ENCODE measurements at places on chromosomes 16 and 17.

DNA sequence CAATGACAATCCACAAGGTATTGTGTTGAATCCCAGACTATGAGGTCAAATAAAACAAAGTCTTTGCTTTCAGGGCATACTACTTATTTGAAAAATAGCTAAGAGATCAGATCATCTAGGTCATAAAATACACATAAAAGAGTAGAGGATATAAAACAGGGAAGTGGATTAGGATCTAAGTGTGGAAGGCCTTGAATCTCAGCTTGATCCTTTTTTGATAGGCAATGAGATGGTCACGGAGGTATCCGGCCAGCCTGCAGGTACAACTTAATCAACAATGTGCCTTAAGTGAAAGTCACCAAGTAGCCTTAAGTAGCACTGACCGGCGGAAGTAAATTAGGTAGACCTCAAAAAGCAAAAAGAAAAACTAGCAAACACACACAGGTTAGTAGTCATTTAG lies 901.7 kb downstream of the KCNJ2 start:
- DNase-seq, result no peak

- DNase-seq, result no peak
These were observed 75.4 kb downstream of the YPEL2 start for GRCh38 chr17:59406808-59407381.

- DNase-seq, result no peak
These were observed 413.4 kb downstream of the CDH13 start for GRCh38 chr16:83040174-83040573.

DNA sequence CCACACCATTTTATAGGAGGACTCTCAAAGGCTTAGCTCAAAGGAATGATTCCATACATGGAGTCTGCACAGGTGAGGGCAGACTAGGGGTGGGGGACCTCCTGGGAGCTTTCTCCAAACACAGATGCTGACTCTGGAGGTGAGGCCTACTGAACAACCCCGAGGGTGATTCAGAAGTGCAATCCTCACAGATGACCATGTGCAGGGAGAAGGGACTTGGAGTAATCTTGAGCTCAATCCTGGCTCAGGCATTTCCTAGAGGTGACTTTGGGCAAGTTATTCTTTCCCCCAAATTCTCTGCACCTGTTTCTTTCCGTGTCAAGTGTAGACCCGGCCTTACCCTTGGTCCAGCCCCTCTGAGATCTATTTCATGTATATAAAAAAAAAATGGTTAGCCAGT lies 401.5 kb downstream of the SLC39A11 start:
- DNase-seq, result no peak

DNA sequence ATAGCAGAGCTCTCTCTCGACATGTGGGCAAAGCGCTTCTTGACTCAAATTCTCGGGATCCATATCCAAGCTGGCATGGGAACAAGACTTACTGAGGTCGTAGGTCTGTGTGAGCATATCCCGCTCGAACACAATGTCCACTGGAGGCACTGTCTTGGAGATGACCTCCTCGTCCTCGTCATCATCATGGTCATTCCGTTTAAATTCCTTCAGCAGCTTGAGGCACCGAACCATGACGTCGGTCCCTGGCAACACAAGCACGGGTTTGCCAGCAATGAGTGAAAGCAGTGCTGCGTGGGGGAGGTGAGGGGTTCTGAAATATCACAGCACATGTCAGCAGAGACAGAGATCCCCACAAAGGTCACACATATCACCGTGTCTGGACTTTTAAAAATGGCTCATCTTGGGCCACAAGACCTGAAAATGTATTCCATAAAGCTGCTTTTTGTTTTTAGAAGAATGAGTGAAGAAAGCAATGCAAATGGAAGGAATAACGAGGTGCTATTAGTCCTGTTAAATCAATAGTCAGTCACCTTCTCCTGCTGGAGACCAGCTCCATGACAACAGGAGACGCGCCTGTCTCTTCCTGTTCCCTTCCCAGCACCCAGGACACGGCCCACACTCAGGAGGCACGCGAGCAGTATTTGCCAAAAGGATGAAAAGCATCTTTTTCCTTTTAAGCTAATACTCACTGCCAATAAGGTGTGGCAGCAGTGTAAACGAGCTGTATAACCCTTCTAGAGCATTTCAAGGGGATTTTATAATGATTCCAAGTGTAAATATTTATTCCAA lies 37.9 kb downstream of the GTF3C1 start:
- no peak for DNase-seq

DNA sequence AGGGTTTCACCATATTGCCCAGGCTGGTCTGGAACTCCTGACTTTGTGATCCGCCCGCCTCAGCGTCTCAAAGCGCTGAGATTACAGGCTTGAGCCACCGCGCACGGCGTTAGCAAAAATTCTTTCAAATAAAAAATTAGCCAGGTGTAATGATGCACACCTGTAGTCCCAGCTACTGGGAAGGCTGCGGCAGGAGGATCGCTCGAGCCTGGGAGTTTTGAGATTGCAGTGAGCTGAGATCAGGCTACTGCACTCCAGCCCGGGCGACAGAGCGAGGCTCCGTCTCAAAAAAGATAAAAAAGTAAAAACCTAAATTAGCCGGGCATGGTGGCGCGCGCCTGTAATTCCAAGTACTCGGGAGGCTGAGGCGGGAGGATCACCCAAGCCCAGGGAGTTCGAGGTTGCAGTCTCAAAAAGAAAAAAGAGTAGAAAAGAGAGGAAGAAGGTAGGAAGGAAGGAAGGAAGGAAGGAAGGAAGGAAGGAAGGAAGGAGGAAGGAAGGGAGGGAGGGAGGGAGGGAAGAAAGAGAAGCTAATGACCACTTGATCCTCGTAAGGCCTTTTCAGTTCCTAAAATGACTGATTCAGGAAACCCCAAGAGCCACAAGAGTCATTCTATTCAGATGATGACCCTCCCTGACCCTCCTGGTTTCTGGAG lies 59.2 kb downstream of the SRL start:
- no peak for DNase-seq

- no peak for DNase-seq
These were observed 8.5 kb downstream of the SGF29 start for GRCh38 chr16:28562199-28562598.

- no peak for DNase-seq
These were observed 4.3 kb upstream of the NTN1 start for GRCh38 chr17:9016941-9017552.

DNA sequence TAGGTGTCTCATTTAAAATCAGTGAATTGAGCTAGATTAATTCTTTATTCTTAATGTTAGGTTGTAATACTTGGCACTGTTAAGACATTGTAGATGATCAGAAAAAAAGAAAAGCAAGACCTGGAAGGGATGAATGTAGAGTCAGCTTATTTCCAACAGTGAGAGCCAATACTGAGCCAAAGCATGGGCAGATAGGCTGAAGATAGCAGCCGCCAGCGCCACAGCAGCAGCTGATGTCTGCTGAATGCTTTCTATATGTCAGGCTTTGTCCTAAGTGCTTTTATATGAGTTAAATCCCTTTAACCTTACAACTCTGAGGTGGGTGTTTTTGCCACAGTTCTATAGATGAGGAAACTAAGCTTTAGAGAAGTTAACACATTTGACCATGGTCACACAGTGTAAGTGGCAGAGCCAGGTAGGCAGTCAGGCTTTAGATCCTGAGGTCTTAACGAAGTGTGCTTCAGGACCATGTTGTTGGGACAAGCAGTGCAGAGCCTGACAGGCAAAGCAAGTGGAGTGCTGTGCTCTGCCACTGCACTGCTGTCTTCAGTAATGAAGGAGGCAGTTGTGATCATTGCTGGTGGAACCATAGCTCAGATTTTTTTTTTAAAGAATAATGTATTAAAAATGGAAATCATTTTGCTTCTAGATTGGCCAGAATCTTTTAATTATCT lies 25.9 kb downstream of the TNRC6A start:
- no peak for DNase-seq

DNA sequence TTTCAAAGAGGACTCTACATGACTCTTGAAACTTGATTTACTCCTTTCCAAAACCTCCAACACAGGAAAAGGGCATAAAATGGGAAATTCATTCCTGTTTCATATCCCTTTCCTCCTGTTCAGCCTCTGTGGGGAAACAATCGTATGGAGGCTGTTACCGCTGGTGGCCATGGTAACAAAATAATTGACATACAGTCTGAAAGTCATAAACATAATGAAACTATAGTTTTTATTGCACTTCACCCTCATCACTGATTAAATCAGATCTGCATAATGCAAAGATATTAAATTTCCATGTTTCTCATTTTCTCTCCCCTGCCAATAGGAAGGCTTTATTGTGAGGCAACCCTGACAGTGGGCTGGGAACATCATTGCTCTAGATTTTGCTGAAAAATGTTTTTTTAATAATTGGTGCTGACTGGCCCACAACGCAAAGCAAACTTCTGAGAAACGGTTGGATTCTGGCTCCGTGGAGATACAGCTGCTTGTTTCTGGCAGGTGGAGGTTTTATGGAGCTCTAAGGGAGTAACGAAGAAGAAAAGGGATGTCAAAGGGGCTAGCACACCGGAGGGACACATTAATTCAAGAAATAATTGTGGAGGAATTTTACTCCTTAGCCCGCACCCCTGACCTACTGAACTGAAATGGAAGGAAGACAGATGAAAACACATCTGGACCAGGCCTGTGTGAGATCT lies 154.2 kb upstream of the SHISA6 start:
- DNase-seq, result no peak

GRCh38 chr16:84610376-84610775 lies 7.5 kb downstream of the COTL1 start:
- DNase-seq, result no peak

All from CD4-positive, alpha-beta T cell treated with Interleukin-17A for 4 hours (primary cell).